ENCODE measurements at places on chromosomes 16 and 17. TPM values are rescaled to one million over a fixed set of nuclear protein-coding genes. Genes with fewer than 3 reads are reported as not detected.

DNA sequence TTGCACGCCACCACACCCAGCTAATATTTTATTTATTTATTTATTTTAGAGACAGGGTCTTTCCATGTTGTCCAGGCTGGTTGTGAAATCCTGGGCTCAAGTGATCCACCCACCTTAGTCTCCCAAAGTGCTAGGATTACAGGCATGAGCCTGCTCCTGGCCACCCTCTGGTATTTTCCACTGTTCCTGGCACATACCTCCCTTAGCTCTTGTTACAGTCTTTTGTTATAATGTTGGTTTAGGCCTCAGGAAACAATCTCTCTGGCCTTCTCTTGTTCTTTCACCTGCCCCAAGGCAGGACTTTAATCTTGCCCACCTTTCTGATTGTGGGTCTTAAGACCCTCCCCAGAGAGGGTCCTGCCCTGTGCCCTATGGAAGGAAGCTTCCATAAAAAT is 3.6 kb upstream of the CYTH1 start:
- DNase-seq = no peak

DNA sequence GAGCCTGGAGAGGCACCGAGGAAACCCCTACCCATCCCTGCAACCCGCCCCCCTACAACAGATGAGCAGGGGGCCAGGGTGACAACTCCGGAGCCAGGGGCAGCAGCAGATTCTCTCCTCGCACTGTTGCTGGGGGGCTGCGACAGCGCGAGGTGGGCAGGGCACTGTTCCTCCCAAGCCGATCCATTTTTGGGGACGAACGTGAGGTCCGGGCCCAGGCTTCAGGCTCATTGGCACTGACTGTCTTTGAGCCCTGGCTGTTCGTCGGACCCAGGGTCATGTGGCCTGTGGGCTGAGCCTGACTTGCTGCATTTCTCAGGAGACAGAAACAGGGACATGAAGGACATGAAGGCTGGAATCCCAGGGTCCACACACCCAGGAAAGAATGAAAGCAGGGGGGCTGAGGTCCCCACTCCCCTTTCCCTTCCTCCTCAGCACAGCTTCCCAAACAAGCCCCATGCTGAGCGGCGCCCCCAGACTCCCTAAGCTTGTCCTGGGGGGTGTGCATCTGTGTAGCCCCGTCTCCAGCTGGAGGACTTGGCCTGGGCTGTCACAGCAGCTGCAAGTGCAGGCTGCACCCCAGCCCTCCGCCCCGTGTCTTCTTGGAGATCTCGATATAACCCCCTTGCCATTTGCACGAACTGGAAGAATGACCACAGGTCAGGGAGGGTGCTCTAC is 18.7 kb downstream of the CEP295NL start:
- no peak for DNase-seq

DNA sequence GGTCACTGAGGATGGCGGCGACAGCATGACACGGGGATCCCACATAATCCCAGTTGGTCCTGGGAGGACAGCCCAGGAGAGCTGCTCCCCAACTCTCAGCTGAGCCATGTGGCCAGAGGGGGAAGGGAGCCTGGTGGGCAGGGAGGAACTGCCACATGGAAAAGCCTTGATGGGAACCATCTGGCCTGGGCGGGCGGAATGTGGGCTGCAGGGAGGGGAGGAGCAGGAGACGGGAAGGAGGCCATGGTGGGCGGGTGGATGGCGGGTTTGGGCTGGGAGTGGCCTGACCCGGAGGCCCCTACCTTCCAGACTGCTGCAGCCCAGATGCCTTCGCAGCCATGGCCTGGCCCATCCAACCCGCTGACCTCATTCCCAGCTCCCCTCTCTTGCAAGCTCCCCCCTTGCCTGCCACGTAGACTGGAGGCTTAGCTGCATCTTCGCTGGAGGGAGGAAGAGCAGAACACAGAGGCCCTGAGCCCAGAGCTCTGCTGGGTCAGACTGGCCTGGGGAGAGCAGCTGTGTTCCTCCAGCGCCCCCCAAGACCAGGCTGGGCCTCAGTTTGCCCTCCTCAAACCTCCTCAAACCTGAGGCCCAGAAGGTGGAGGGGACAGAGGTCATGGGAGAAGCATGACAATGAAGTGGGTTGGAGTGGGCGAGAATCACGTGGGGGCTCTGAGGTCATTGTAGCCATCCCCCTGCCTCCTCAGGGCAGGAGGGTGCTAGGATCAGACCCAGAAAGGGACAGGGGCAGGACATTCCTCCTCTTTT is 8.2 kb upstream of the COL1A1 start:
- DNase-seq = peak; percentile 100

DNA sequence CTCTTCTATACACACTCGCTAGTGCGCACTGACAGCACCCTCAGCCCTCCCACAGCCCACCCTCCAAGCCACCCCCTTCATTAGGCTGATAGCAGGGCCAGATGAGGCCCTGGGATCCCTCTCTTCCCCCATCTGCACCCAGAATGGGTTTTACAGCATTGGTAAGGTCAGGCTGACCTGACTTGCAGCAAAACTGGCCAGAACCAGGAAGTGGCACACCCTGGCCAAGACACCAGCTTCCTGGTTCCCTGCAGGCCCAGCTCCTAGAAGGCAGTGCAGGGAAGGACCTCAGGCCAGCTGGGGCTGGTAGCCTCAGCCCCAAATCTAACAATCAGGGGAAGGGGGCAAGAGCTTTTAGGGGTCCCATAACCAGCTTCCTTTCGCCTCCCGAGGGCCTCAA is 50.0 kb upstream of the MRPS23 start:
- no peak for DNase-seq

DNA sequence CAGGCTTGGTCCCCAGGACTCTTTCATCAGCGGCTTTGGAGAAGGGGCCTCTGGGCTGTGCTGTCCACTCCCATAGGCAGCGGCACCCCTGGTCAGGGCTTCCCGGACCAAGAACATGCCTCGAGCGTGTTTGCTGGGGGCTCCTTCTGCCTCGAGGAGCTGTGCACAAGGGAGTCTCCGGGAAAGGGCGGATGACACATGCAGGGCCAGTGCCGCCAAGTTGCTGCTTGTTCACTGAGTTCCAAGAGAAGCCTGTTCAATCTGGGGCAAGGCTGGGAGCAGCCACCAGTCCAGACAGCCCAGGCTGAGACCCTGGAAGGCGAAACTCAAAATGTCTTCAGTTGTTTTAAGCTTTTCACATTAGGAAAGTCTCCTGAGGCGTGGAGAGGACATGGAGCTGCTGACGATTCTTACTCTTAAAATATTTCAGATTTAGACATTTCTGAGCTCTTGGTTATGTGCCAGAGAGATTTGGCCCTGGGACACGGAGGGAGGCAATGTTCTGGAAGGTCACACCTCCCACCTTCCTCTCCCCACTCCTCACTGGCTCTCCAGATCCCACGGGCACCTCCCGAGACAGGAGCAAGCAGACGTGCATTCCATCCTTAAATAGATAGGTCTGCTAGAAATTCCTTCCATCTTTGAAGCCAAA is 84.5 kb upstream of the ZNF469 start:
- DNase-seq = peak; percentile 60

DNA sequence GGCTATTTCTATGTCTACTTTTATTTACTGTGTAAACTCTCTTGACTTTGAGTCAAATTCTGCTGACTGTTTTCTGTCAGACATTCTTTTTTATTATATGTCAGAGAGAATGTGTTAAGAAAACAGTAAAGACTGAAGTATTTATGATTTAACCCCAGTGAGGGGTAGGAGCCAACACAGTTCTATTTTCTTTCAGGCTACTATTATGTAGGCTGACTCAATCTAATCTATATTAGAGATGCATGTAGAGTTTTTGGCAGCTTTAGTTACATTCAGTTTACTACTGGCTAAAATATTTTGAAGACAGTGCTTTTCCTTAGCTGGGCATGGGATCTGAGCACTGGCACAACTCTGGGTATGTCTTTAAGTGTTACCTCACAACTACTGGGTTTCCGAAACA is 1108.0 kb downstream of the CDH11 start:
- DNase-seq = no peak

Gene KRTAP17-1
- total RNA-seq = not detected

DNA sequence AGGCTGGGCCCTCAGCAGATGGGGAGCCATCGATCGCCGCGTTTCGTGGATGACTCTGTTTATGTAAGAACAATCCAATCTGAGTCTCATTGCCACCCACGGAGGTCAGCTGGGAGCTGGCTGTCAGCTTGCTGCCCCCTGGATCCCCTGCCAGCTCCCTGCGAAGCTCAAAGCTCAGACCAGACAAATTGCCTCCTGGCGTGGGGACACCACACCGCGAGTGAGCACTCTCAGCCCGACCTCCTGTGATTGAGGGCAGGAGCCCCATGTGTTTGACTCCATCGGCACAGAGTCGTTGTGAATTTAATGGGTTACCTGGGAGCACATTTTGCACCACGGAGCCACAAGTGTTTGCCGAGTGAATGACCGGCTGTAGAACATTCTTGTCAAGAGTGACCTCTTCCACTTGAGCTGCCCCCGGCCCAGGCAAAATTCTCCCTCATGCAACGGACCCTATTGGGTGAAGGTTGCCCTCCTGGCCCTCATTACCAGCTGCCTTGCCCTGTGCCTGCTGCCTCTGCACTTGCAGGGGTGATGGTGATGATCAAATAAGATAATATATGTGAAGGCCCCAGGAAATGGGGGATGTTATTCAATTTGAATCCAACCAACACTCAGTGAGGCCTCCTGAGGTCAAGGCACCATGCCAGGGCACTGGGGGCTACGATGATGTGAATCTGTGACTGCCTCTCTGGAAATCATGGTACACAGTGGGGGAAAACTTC is 7.6 kb upstream of the GFAP start:
- no peak for DNase-seq

DNA sequence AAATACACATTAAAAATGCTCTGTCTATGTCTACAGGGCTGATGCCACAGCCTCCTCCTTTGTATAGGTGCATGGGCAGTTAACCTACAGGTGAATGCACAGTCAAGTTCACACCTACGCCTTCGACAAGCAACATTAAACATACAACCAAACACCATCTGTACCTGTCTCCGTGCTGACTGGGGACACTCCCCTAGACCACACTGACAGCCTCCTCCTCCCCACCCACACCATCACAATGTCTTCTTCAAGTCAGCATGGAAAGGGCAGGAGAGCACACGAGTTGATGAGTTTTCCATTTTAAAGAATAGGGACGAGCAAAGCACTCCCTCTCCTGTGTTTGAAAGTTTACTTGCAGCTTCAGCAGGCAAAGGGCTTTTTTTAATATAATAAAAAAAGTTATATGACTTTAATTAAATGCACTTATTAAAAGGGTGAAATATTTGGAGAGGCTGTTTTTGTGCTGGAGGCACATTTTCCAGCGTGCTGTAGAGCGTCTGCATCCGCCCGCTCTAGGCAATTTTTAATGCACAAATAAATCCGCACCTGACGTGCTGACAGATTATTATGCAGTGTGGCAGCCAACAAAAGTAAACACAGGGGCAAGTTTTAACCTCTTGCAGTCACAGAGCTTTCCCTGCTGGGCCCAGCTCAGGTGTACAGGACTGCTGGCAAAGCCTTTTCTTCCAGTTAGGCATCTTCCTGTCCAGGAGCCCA is 367.9 kb downstream of the SOX9 start:
- no peak for DNase-seq

DNA sequence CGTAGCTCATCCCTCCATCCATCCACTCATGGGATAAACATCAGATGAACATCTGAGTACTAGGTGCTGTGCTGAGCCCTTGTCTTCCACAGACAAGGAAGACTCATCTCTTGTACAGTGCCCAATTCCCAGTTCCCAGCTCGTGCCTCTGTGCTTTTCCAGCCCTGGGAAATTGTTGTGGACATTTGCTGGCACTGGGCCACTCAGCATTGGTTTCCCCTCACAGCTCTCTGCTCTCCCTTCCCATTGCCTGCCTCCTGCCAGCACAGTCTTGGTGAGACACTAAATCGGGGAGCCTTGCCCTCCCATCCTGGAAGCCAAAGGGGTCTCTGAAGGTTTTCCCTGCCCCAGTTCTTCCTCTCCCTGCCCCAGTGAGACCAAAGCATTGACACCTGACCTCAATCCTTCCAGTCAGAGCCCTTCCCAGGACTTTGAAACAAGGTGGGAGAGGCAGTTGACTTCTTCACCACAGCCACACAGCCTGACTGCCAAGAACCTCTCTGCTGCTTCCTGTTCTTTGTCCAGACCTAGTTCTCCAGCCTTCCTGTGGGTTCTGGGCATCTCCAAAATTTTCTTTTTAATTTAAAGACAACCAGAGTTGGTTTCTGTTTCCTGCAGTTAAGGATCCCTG is 50.2 kb downstream of the WSB1 start:
- DNase-seq = no peak

DNA sequence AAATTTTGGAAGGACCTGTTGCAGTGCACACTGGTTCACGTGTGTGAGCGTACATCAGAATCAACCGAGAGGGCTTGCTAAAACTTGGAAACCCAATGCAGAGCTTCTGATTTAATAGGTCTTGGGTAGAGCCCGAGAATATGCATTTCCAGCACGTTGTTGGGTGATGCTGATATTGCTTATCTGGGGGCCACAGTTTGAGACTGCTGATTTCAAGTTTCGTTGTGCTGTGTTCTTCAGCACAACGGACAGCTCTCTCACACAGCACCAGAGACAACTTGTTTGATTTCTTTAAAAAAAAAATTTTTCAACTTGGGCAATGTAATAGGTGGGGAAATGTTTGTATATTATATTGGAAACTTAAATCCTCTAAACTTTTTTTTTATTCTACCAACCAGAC is 9.4 kb downstream of the OR4D2 start:
- DNase-seq = peak; percentile 25

DNA sequence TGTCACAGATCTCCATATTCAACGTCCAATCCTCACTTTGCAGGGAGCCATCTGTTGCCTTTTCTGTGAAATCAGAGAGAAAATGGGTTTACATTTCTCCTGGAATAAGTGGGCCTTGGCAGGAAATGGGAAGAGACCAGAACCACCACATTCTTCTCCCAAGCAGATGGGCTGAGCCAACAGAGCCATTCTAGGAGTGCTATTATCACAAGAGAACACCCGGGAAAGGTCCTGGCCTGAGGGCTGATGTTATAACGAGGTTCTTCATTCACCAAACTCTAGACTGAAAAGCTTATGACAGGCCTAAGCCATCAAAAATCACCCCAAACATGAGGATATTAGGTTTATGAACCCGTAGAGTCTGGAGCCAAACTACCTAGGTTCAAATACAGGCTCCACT is 64.7 kb downstream of the TOM1L2 start:
- DNase-seq = no peak

All from IMR-90 (cell line).